Bronchial smooth muscle cell (primary cell): ENCODE measurements at places on chromosomes 2 and 18. TPM values are rescaled to one million over a fixed set of nuclear protein-coding genes. Genes with fewer than 3 reads are reported as not detected.

Gene MTERF4
- total RNA-seq, result 36.6 and 58.6 TPM in 2 replicates

Gene SLC66A3
- 40.7 and 50.7 TPM in 2 replicates for total RNA-seq

Gene STAM2
- total RNA-seq, result 25.8 and 37.1 TPM in 2 replicates

Gene CAPN14
- 0.16 and 0.17 TPM in 2 replicates for total RNA-seq

Gene SFT2D3
- total RNA-seq, result 2.0 and 3.9 TPM in 2 replicates

Gene HSBP1L1
- 1.4 and 9.1 TPM in 2 replicates for total RNA-seq

Gene METTL8
- total RNA-seq, result 7.7 TPM in 2 replicates

Gene TUBA3D
- total RNA-seq, result not detected in 2 replicates

Gene NEB
- under 0.01 and 0.09 TPM in 2 replicates for total RNA-seq

Gene ASAP2
- total RNA-seq, result 18.6 and 20.1 TPM in 2 replicates

Gene CD302
- total RNA-seq, result 3.9 and 4.3 TPM in 2 replicates

Gene EIPR1
- total RNA-seq, result 22.6 and 25.2 TPM in 2 replicates

Gene RAB31
- total RNA-seq, result 28.8 and 58.2 TPM in 2 replicates

Gene CDH20
- under 0.01 TPM in 1 of 2 replicates, not detected in the other for total RNA-seq

Gene ALPG
- total RNA-seq, result not detected in 2 replicates

Gene CYP27C1
- total RNA-seq, result under 0.01 TPM in 1 of 2 replicates, not detected in the other

Gene VWC2L
- under 0.01 TPM in 1 of 2 replicates, not detected in the other for total RNA-seq

Gene IL1A
- 0.09 and 0.32 TPM in 2 replicates for total RNA-seq

Gene SLC9A4
- total RNA-seq, result not detected in 2 replicates

Gene LYPD6
- under 0.01 TPM in 1 of 2 replicates, not detected in the other for total RNA-seq

Gene PLGLB2
- total RNA-seq, result 0.63 and 0.77 TPM in 2 replicates

Gene C2orf15
- total RNA-seq, result not detected in 2 replicates

Gene ALK
- under 0.01 and 0.16 TPM in 2 replicates for total RNA-seq
